ENCODE measurements at places on chromosomes 12 and 14.

- no peak for DNase-seq
These were observed 57.9 kb upstream of the FICD start for GRCh38 chr12:108457006-108457733.

DNA sequence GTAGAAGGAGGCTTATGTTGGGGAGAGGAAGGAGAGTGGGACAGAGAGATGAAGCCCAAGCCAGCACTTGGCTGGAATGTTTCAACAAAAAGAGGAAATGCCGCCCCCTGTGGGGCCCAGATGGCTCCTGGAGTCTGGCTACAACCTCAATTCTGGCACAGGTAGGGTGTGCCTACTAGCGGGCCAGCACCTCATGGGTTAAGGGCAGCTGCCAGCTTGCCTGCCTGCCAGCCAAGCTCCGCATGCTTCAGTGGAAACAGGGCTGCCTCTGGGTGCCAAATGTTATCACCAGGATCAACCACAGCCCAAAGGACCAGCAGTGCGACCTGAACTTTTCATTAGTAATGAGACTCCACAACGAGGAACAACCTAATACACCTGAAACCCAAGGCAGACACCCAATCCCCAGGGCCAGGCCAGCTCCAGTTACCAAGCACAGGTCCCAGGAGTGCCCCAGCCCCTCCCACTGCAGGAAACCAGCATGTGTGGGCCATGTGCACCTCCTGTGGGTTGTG is 11.3 kb downstream of the RAB15 start:
- no peak for DNase-seq

DNA sequence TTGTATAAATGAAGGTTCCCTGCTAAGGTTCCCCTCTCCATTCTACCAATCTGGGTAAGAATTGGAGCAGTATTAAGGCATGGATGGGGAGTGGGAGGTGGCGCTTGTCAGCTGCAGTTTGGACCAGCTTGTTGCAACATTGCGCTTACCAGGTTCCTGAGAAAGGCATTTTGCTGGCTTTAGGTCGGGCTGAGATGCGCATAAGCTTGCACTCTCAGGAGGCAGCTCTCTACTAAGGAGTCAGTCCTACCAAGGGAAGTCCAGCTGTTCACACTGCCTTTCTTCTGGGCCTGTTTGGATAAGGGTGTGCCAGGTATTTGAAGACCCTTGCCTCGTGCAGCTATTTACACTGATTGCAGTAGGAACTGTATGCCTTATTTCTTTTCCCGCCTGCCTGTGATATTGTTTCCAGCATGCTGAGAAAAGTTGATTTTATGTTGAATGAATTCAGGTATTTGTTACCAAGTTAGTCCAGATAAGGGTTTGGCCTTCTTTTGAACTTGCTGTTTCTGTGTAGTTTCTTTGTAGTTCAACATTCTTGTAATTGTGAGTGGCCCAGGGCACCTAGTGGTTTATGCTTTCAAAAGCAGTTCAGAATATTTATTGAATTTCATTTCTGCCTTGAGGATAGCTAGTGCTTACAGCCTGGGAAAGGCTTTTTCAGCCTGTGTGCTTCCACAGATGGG is 2.6 kb downstream of the MLEC start:
- no peak for DNase-seq

DNA sequence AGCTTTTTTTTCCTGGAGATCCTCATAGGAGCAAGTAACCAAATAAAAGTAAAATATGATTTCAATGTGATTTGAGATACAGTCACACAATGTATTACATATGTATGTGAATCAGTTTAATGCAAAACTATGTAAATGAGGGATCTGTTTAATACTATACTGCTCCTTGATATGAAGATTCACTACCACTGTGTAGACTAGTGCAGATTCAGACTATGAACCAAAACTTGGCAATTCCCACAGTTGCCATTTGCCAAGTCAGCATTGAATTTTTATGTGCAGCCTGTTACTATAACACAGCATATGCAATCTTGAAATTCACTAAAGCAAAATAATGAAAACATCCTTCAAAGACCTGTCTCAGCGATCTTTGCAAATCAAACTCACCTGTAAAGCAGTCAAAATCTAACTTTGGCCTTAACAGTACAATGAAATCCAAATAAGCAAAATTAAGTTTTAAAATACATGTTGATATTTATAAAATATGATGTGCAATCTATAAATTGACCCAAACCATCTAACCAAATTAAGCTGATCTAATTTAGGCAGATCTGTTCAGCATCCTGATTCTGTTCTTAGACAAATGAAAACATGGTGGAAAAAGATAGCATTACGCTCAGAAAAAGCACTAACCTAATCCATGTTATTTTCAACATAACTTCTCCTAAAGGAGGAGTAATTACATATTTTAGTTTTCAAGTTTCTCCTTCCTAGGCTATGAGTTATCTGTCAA is 25.5 kb upstream of the LMNTD1 start:
- DNase-seq, result no peak

- no peak for DNase-seq
These were observed 193.9 kb downstream of the C12orf42 start for GRCh38 chr12:103301642-103302591.

- no peak for DNase-seq
These were observed 7.8 kb downstream of the NT5DC3 start for GRCh38 chr12:103833095-103833775.

DNA sequence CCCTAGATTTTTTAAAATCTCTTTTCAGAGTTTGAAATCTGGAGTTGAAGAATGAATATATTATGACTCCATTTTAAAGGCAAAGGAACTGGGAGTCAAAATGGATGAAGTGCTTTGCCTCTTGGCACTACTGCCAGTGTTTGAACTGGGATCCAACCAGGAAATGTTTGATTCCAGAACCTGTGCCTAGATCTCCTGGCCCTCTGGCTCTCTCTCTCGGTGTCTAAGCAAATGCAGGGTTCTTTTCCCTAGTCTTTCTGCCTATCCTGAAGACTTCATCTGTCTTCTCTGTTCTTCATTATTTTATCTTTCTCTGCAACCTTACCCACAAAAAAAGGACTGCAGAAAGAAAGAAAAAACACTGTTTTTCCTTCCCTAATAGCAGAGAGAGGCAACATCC is 17.0 kb downstream of the BTG1 start:
- DNase-seq, result no peak

DNA sequence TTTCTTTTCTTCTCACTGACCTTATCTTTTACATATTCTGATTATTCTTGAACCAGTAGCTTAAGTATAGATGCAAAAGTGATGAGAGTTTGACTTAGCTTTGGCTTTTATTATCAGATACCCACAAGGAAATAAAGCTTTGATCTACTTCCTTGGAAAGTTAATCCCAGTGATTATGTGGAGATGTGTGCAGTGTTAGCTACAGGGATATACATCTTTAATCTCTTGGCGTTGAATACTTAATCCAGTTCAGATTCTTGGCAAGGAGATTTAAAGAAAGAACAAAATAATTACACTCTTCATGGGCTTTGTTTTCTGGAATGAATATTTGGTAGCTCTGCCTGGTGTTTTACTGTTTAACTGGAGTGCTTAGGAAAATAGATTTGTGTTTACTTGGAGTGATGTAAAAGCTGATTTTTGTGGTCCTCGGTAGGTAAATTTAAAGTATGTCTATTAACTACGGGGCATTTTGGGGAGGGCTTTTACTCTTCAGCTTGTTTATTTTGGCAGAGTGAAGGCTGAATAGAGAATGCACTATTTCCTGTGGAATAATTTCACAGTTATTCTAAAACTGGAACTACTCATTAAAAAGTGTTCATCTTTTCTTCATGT is 150.1 kb upstream of the LRIG3 start:
- no peak for DNase-seq

- DNase-seq, result no peak
These were observed 37.3 kb downstream of the GPR135 start for GRCh38 chr14:59427653-59428580.

GRCh38 chr12:89235189-89235993 is 116.9 kb downstream of the DUSP6 start:
- DNase-seq, result no peak

DNA sequence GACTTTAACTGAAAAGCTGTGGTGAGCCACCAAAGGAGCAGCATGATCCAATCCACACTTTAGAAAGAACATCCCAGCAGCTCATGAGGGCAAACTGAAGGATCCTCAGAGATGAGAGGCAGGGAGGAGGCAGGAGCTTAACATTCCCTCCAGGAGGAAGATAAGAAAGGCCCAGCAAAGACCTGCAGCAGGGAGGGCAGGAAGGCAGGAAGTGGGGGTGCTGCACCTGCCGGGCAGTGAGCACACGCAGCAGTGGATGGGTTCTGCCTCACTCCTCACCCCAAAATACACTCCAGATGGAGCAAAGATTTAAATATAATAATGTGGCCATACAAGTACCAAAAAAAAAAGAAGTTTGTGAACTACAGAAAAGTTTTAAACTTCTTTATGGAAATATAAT is 48.4 kb downstream of the GCH1 start:
- DNase-seq, result no peak

GRCh38 chr12:27048822-27049752 is 26.7 kb downstream of the MED21 start:
- no peak for DNase-seq

GRCh38 chr12:122491991-122492390 is 8.7 kb downstream of the ZCCHC8 start:
- no peak for DNase-seq

DNA sequence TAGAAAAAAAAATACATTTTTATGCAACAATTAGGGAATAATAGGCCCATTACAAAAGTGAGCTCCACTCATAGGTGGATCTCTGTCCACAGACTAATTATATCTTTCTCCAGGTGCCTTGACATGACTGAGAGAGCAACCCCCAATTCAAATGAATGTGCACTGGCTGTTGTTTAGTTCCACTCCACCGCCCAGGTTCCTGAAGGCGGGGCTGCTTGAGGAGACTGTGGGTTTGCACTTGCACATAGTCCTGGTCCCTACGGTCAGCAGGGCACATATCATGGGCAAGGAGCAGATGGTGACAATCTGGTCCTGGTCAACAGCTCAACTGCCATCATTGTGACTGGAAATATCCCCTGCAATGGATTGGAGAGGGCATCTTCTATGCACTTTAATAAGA is 195.6 kb upstream of the PWP1 start:
- DNase-seq, result no peak

GRCh38 chr12:31589598-31589903 is 1.4 kb downstream of the DENND5B start:
- no peak for DNase-seq

DNA sequence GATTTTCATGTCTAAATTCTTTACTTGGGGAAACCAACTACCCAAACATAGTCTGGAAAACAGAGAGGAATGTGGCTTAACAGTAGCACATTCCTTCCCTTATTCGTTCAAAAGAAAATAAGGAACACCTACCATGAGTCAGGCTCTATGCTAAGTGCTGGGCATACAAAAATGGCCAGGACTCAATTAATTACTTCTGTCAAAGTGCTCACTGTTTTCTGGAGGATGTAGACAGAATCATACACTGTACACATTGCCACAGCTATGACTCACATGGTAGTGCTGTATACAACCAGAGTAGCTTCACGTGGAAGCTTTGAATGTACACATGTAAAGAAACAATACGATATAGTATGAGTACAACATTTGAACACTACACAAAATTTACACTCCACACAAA is 50.1 kb downstream of the SLC25A21 start:
- no peak for DNase-seq

GRCh38 chr12:6264402-6265037 is 46.0 kb upstream of the PLEKHG6 start:
- DNase-seq, result no peak

DNA sequence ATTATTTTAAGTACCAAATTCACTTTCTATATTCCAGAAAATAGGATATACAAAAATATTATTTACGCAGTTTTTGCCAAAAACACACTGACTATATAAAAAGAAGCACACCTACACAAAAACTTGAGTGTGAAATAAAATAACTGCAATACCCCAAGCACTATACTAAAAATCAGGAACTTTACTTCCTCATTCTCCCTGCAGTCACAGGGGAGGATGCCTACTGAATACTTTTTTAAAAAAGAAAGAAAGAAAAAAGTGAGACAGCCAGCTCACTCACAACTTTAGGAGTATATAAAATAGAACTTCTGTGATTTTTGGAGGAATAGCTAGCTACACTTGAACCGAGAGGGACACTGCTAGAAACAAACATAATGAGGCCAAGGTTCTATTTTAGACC is 12.2 kb downstream of the RPS6KA5 start:
- DNase-seq, result no peak

Data from activated CD4-positive, alpha-beta T cell treated with anti-CD3 and anti-CD28 coated beads, Interleukin-2, amount 50 U/mL, for 24 hours (primary cell).